ENCODE measurements at places on chromosomes 12 and 14.

GRCh38 chr12:30144777-30145683 is 361.3 kb upstream of the TMTC1 start:
- DNase-seq, result no peak

DNA sequence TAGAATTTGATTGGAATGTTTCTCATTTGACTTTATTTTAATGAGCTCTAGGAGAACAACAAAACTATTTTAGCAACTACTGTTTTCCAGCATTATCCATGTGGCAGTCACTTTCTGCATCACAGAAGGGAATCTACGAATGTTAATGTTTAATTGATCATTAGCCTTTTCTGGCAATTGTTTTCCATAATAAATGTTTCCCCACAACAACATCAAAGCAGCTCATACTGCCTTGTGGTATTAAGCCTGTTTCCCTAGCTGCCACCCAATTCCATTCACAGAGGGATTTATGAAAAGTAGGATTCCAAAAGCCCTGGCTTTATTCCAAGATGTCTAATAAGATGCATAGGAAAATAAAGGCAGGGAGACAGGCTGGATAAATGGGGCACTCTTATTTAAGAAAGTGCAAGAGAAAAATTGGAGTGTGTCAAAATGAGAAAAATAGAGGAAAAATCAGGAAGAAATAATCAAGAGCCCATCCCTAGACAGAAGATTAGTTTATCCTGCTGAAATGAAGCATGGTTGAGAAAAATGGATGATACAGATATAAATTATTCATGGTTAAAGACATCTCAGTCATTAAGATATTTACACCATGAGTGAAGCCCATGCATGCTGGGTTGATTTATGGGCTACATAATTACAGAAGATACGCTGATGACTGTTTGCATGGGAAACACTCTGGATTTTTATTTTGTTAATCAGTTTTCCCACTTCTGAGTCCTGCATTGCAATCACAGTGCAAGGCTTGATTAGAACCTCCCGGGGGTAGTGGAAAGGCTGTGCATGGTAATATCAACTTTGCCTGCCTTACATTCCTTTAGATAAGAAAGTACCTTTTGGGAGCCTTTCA is 180.3 kb downstream of the HELB start:
- DNase-seq, result no peak

- no peak for DNase-seq
These were observed 583.9 kb downstream of the ALG10 start for GRCh38 chr12:34605955-34606748.

- no peak for DNase-seq
These were observed 124.6 kb upstream of the E2F7 start for GRCh38 chr12:77189901-77190416.

GRCh38 chr12:97024393-97024792 is 117.3 kb downstream of the NEDD1 start:
- no peak for DNase-seq

DNA sequence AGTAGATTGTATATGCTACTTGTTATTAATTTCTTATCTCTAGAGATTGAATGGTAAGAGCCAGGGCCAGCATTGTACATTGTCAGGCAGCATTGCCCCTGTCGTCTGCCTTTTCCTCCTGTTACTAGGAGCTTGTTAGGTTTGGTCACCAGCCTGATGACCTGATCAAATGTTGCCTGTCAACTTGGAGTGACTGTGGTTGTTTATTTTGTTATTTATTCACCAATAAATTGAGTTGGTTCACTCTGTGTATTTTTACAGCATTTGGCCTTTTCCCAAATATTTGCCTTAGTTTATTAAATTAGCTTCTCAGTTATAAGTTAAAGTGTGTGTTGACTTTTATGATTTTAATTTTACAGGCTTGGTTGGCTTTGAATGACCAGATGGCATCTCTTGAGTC is 88.4 kb downstream of the PRKCH start:
- no peak for DNase-seq

DNA sequence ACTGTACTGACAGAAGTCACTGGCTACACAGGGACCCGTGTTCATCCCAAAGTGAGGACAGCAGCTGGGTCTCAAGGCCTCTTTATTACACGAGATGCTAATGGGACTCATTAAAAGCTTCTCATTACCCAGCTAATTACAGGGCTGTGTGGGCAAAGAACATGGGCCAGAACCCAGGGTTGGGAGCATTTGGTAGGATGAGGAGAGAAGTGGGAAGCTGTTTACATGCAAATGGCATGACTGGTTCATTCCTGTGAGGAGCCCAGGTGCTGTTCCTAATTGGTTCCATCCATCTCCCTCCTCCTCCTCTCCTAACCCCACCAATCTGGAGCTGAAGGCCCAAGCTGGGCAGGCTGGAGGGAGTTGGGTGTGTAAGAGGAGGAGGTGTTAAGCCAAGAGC is 8.9 kb upstream of the TAC3 start:
- no peak for DNase-seq

GRCh38 chr14:77161011-77161410 is 19.4 kb upstream of the ZDHHC22 start:
- no peak for DNase-seq

DNA sequence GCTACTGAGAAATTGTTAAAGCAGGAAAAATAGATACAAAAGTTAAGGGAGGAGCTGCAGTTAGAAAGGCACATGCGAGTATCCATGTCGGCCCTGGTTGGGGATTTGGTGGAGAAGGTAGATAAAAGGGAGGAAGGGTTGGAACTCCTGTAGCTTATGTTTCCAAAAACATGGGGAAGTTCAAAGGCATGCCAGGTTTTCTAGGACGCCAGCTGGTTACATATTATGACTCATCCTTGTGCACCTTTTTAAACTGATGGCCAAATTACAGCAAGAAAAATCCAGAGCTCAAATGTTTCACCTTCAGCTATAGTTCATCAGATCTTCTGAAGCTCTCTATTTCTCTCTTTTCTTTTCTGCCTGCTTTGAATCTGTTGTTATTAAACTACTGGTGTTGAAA is 13.2 kb upstream of the MAP4K5 start:
- DNase-seq, result no peak

- DNase-seq, result no peak
These were observed 99.2 kb downstream of the ADGRD1 start for GRCh38 chr12:131052929-131053328.

- DNase-seq, result no peak
These were observed 67.1 kb downstream of the DERA start for GRCh38 chr12:15977999-15978951.

- DNase-seq, result no peak
These were observed 654 bp upstream of the SUPT16H start for GRCh38 chr14:21384494-21384851.

DNA sequence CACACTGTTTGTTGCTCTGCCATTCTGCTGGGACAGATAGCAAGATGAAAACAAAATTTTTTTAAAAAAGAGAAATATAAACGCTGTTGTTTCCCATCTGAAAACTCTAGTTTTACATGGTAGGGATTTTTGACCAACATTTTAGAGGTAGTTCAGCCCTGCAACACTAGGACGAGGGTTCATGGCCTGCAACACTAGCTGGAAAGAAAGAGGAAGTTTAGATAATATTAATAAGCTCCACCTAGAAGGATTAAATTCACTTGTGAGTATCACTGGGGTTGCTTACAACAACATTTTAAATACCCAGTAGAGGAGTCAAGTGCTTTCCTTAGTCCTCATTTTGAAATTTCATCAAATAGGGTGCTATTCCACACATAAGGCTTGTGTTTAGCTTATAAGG is 68.2 kb downstream of the SRGAP1 start:
- DNase-seq, result no peak

DNA sequence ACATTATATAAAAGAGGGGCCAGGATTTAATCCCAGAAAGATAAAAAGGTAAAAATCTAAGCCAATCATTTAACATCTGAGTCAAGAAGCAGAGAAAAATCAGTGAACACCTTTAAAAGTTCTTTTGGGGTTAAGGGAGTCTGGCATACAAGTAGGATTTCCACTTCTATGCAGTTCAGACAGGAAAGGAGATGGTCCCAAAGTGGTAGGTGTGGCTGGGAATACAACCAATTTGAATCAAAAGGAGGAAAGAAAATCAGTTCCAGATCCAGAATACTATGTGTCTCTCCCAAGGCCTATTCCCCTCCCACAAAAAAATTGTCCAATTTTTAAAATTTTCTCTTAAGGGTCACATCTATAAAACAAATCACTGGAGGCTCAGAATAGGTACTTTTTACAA is 167.4 kb downstream of the PHLDA1 start:
- DNase-seq, result no peak

DNA sequence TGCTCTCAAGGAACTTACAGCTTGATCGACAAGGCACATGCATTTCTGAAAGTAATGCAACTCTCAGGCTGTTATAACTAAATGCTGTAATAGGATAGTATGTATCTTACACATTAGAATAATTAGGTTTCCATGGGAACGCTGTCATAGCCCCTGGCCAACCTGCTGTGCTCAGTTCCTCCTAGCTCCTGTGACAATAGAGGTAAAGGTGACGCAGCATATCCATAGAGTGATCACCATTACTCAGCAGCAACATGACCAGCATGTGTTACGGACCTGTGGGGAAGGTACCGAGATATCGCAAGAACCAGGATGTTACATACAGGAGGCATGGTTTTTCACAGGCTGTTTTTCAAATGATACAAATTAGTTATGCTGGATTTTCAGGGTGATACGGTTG is 150.7 kb downstream of the CAND1 start:
- DNase-seq, result peak; percentile 42

- DNase-seq, result no peak
These were observed 82.2 kb upstream of the ATXN7L3B start for GRCh38 chr12:74455429-74455828.

DNA sequence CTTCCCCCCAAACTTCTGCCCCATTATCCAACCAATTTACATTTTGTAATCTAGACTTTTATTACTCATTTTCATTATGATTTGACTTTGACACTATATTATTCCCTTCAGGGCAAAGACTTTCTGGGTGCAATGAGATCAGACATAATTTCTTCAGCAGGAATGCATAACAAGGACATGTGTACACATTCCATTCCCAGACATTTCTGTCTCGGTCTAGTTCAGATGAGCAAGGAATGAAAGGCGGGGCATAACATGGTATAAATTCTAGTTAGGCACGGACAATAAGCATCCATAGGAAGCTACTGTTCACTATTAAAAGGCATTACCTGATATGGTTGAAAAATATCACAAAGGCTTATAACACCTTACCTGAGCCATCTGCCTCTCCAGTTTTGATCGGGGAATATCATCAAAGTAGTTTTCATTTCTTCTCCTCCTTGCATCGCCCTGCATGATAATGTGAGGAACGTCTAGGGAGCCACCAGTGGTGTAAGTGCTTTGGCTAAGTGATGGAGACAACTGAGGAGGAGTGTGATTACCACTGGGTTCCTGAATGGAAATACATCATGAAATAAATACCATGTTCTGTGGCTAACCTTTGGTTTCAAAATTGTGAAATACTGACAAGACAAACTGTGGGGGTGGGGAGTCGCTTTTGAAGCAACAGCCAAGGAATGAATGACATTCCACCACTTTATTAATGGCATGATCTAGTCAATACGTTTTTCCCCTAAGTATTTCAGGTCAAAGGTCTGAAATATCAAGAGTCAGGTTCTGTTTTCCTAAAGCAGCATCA is 183.9 kb downstream of the APAF1 start:
- no peak for DNase-seq

GRCh38 chr12:59858508-59859170 is 262.8 kb downstream of the SLC16A7 start:
- no peak for DNase-seq

DNA sequence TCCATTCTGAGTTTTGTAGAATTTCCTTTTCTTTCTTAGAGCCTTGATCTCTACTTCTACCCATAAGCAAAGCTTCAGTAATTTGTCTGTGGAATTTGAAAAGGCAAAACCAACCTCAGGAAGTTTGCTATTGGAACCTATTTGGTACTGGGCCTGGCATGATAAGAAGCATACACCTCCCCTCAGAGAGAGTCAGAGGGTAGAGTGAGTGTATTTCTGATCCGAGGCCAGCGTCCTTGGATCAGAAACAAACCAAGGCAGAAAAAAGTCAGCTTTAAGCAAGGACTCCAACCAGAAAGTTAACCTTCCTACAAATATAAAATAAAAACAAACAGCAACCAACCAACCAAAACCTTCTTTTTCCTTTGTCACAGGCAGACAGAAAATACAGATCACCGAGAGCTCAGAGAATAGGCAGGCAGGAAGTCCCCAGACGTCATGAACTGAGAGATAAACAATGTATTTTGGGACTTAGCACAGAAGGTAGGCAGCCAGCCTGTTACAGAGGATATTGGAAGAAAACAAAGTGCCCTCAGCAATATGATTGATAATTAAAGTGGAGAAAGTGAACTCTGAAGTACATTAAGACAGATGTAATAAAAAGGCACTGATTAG is 141.5 kb downstream of the NEDD1 start:
- DNase-seq, result no peak

DNA sequence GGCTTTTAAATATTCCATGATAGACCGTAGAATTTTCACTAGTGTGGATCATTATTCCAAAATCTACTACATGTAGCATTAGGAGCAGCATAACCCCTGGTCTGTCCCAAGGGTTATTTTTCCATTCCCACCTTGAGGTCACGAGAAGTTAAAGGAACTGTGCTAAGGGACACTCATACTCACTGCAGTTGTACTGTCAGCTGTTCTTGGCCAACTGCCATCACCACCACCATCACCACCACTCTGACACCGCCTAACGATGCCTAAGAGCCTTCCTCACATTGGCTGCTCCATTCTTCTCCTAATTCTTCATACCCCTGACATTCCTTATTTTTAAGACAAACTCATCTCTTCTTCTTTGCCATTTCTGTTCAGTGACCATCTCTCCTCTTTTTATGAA is 13.4 kb upstream of the PTGDR start:
- DNase-seq, result no peak

GRCh38 chr12:29569132-29569757 is 71.8 kb upstream of the OVCH1 start:
- no peak for DNase-seq

Measured in islet precursor cell (in vitro differentiated cells).